CD4-positive, alpha-beta T cell treated with Interleukin-21 for 1 hour (primary cell): ENCODE measurements at places on chromosomes 7 and 10.

DNA sequence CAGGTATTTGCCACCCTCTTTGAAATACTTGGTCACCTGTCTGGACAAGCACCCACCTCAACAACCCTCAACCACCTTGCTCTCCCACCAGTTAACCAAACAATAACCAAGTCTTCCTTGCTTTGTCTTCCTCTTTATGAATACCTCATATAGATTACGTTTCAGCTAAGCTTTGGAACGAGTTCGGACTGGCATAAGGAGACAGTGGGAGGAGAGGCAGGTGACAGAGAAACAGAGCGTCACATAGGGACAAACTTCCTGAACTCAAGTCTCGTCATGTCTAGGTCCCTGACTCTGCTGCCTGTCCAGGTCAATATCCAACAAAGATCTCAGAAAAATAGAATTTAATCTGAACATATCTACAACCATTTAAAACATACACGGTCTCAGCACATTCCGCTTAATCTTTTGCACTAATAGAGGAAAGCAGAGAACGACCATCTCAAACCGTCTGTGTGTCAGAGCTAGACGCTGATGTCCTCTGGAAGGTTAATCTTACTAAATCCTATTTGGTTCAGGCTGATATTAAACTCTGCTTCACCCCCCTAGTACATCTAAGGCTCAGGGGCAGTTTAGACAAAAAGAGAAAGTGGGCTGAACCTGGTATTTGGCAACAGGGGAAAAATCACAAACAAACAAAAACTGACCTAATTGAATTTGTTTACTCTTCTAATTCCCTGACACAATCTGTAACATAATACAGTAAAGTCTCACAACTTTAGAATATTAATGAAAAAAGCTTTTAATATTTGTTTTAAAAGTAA lies 26.4 kb upstream of the SVOPL start:
- no peak for DNase-seq

- no peak for DNase-seq
Measured at GRCh38 chr10:78777466-78777865, 291.3 kb upstream of the ZMIZ1 start.

DNA sequence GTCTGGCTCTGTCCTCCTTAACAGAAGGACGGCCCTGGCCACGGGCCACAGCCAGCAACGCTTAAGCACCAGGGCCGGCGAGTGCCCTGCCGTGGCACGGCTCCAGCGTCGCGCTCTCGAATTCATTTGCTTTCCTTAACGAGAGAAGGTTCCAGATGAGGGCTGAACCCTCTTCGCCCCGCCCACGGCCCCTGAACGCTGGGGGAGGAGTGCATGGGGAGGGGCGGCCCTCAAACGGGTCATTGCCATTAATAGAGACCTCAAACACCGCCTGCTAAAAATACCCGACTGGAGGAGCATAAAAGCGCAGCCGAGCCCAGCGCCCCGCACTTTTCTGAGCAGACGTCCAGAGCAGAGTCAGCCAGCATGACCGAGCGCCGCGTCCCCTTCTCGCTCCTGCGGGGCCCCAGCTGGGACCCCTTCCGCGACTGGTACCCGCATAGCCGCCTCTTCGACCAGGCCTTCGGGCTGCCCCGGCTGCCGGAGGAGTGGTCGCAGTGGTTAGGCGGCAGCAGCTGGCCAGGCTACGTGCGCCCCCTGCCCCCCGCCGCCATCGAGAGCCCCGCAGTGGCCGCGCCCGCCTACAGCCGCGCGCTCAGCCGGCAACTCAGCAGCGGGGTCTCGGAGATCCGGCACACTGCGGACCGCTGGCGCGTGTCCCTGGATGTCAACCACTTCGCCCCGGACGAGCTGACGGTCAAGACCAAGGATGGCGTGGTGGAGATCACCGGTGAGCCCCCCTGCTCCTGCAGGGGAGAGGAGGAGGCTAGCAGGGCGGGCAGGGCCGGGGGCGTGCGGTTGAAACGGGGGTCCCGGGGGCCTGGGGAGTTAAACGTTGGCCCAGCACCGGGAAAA lies at the start of gene HSPB1:
Gene HSPB1 (plus strand): TSS at position 327 of the 855 bp plus-strand sequence. CDS start 40 bp downstream, at position 367.
- peak; percentile 83 for DNase-seq

DNA sequence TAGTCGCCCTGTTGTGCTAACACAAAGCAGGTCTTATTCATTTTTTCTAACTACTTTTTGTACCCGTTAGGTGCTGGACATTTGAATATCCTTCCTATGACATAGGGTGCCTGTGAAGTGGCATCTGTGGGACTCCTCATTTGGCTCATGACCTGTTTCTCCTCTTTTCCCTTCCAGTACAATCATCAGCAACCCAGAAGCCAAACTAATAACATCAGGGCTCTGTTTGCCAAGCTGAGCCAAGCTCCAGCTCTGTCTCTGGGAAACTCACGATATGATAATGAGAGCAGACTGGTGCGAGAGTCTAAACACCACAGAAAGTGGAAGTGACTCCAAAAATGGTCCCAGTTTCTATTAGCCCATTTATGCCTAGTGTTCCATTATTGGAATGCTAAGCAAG lies 92.0 kb downstream of the SVIL start:
- DNase-seq, result no peak

- no peak for DNase-seq
Measured at GRCh38 chr7:86991771-86992191, 67.7 kb downstream of the ELAPOR2 start.
